Mesenteric fat pad (tissue), 1 donor: ENCODE measurements at places on chromosomes 16 and 17. TPM values are rescaled to one million over a fixed set of nuclear protein-coding genes. Genes with fewer than 3 reads are reported as not detected.

DNA sequence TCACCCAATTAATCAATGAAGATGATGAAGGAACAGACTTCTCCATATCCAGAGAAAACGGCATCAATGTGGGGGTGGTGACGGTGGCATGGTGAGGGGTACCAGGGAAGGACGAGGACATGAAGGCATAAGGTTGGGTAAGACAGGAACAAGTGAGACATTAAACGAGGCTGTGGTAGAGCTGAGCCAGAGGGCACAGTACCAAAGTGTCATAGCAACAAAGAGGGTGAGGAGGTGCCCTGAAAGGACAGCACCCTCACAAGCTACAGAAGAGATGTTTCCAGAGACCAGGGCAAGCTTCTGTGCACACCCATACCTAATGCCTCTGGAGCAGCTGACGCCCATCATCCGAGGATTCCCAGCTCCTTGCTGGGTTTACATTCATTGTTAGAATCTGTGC, 57.5 kb upstream of the TRAP1 start:
- no peak for DNase-seq

GRCh38 chr17:51764387-51764971, 394.0 kb downstream of the CA10 start:
- DNase-seq: no peak

DNA sequence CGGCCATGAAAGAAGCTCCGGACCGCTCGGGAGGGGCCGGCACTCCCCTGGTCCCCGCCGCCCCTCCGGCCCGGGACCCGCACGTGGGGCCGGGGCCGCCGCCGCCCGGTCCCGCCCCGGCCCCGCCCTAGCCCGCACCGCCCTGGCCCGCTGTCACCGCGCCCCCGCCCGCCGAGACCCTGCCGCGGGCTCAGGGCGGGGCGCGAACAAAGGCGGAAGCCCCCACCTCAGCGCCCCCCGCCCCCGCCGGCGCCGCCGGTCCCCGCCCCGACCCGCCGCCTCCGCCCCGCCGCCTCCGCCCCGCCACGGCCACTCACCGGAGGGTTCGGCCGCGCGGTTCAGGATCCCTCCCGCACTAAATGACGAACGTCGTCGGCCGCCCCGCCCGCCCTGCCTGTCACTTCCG, at the start of gene ARHGDIA:
Gene ARHGDIA, minus strand, starts transcription at position 357 of the 406 bp plus-strand sequence. CDS start 1,407 bp downstream, outside the sequence.
- no peak for DNase-seq

DNA sequence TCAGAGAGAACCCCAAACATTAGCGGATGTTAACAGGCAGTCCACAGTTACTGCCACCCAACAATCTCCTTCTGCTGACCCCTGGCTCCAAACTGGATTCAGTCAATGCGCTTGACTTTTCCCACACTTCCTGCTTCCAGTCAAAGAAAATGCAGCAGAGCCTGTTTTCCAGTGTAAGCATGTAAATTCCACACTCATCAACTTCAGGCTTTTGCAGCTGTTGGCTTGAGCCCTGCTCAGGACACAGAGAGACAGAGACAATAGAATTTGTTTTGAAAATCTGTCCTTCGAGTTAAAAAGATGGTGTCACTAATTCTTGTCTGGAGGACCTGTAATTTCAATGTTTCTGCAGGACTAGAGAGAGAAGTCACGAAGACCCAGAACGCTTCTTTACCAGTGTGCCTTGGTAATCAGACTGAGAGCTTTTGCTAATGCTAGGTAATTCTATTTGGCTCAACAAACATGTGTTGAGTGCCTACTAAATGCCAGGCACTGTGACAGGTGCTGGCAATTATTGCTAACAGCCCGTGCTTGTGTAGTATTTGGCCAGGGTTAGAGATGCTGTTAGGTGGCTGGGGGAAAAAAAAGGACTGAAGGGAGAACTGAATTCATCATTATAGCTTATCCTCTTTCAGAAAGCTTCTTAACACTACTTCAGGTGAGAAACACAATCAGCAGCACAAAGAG, 32.5 kb downstream of the HOXB1 start:
- DNase-seq: no peak

DNA sequence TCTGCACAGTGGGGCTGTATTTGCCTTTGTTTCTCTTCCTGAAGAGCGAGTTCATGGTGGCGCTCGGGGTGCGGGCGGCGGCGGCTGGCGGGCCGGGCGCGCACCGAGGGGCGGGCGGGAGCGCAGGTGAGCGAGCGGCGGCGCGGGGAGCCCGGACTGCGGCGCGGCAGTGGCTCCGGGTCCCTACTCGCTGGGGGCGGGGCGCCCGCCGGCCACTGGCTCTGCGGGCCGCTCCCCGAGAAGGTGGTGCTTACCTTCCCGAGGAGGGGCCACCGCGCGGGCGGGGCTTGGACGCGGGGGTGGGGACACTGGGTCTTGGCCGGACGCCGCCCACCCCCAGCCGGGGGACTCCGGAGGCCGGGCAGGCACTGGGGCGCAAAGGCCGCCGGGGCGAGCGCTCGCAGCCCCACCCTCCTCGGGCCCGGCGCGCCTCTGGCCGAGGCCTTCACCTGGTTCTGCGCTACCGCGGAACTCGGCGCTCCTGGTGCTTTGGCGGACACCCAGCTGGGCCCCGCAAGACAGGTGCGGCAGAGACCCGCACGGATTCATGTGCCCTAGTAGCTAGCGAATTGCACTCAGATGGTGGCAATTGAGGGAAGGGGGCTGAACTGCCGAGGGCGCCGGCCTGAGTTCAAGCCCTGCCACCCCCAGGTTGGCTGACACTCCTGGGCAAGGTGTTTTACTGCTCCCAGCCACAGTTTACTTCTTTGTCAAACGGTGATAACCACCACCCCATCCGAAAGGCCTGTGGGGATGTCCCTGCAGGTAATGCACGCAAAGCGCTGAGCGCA, at the start of gene PPL:
Gene PPL, minus strand, starts transcription at position 158 of the 791 bp plus-strand sequence. Its CDS starts 103 bp downstream, at position 55.
- DNase-seq: peak; percentile 93

Gene TOM1L2
- total RNA-seq: 43.7 TPM

DNA sequence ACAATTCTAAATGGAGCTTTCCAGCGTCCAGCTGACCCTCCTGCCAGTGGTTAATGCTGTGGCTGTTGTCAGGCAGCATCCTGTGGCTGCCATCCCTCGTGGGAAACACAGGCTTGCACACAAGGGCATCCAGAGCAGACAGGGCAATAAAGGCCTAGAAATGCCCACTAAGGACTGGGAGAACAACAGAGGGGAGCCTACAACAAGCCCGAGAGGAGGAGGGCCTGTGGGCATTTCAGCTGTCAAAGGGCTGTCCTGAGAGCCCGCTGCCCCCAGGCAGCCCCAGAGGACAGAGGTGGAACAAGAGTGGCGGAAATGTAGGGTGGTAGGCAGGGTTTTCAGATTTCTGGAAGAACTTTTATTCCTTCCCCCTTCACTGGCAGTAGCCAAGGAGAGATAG, 81.1 kb downstream of the TNRC6C start:
- no peak for DNase-seq

- peak; percentile 87 for DNase-seq
These were observed 59.9 kb downstream of the OR1D5 start for GRCh38 chr17:3003296-3004149.

Gene SALL1
- total RNA-seq: 0.45 TPM

- no peak for DNase-seq
These were observed 6.9 kb downstream of the CAMKK1 start for GRCh38 chr17:3885970-3886369.

Gene MT1F
- total RNA-seq: 11.8 TPM

Gene P2RX1
- total RNA-seq: 2.3 TPM
